ENCODE measurements at places on chromosomes 3 and 15.

DNA sequence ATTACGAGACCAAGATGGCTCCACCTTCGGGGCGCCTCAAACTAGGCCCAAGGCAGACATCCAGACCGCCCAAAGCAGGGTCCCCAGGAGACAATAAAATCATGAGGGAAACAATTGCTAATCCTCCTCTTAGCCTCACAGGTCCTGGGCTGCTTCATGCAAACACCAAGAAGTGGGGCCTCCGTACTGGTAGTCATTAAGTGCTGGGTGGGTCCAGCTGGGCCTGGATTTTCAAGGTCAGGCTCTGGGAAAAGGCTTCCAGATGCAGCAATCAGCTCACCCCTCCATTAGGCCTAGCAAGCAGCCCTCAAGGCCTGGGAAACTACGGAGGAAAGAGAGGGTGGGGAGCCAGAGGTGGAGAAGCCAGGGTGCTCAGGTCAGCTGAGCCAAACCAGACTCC, 634 bp downstream of the FBXL22 start:
- DNase-seq, result no peak

- no peak for DNase-seq
Measured at GRCh38 chr15:70794596-70795310, 31.4 kb upstream of the UACA start.

DNA sequence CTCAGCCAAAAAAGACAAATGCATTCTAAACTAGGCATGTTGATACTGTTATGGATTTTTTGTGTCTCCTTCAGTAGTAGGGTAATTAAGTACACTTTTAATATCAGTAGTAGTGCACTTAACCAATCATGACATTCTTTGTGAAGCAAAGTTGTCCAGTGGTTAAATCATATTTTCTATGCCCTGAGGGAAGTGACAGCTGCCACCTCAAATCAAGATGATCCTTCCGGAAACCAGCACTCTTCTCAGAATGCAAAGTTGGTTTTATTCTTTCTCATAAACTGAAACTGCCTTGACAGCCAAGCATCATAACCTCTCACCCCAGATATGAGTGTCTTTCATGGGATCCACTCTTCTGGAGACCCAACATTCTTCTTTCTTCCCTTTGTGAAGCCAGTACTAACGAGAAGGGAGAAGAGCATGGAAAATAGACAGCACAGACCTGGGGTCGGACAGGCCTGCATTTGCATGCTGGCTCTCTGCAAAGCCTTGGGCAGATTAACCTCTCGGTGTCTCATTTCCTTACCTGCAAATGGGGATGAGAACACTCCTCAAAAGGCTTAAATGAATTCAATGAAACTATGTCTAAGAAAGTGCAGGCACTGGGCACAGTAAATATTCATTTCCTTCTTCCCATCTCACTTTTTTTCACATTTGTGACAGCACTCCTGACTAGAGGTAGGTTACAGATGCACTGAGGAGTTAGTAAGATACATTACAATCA, 13.2 kb downstream of the AAGAB start:
- no peak for DNase-seq

- no peak for DNase-seq
Measured at GRCh38 chr3:52784021-52784621, 6.7 kb downstream of the ITIH1 start.

- no peak for DNase-seq
Measured at GRCh38 chr3:187165144-187165543, 25.8 kb upstream of the RPL39L start.

DNA sequence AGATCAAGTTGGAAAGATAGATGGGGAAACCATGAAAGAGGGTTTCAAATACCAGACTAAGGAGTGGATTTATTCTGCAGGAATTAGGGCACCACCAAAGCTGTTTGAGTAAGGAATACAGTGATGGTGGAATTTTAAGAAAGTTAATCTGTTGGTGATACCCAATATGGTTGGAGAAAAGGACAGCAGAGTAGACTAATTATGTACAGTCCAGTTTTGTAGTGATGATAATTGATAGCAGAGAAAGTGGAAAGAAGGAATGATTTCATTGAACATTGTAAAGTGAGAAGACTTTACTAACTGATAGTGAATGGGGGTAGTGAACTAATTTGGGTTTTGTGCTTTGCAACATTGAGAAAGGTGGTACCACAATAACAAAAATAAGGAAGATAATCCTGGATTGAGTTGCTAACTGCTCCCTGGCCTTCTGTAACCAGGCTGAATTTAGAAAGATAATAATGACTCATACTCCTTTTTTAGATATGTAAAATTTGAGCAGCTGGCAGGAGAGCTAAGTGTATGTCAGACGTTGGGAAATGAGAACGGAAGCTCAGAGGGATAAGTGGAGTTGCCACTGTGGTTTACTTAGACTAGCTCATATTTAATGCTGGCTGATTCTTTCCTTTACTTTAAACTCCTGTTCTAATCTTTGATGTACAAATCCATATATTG, 16.9 kb downstream of the TCAIM start:
- no peak for DNase-seq

- DNase-seq, result no peak
Measured at GRCh38 chr3:59800481-59800880, 750.7 kb upstream of the CFAP20DC start.

- DNase-seq, result no peak
Measured at GRCh38 chr3:184391266-184391665, 11.4 kb downstream of the CHRD start.

GRCh38 chr3:147712357-147712756, 303.2 kb downstream of the ZIC1 start:
- DNase-seq, result no peak

GRCh38 chr3:103393395-103394186, 958.8 kb downstream of the ZPLD1 start:
- DNase-seq, result no peak
